ENCODE measurements at places on chromosomes 1 and 21.

- no peak for DNase-seq
Measured at GRCh38 chr1:25206201-25206600, 26.1 kb downstream of the SYF2 start.

- peak; percentile 40 for DNase-seq
Measured at GRCh38 chr1:230237009-230237370, 170.0 kb downstream of the GALNT2 start.

DNA sequence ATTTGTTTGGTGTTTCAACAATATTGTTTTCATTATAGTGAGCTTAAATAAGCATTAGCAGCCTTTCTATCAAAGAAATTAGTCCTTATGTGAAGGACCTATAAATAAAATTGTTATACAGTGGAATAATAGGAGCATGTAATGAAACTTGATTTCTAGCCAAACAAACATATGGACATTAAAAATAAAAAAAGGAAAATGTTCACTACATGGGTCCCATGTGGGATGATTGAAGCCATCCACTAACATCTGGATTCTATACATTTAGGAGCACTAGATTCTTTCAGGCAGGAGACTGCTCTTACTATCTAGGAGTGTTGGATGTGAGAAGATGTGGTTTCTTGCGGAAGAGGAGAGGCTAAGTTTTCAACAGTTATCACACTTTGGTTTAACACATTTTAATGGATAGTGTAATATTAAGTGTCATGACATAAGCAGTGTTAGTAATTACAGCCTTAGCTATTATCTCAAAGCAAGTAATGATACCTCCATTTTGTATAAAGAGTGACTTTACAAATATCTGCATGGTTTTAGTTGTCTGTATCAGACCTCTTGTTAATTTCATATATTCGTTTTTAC is 62.3 kb downstream of the LYPLAL1 start:
- no peak for DNase-seq

GRCh38 chr1:105122041-105122440 is 1372.3 kb downstream of the AMY1C start:
- no peak for DNase-seq

DNA sequence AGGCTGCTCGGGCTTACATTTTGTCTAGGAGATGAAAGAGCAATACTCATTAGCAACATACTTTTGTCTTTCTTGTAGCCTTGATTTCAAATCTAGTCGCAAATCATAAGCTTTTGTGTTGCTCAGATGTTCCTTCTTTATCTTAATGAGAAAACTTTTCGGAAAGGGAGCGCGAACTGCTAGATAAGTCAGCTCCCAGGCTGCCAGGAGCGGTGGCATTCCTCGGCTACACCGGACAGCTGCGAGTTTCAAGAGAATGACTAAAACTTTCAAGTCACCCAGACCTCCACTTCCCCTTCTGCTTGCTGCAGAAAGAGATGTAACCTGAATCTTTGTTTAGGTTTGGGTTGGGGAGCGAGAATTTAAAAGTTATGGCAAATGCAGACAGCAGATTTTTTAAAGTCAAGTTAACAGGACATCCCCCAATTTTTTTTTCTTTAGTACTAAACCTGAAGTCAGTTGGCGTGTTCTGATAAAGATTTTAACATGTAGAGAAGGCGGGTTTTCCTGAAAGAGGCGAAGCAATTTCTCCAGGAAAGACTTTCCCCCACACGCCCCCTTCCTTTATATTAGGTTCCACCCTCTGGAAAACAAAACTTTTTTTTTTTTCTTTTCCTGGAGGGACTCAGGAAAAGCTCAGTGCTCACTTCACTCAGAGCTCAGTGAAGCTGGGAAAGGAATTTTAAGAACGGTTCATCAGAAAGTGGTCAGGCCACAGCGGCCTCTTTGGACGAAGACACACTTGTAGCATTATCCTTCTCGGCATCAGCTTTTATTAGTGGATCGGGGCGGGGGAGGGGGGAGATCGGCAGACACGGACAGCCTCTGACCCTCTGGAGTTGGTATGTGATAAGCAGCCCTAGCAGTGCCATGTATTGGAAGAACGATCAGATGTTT is at the start of gene LHX8:
Gene LHX8, plus strand, starts transcription at position 639 of the 897 bp plus-strand sequence. CDS start 2,227 bp downstream, outside the sequence.
- DNase-seq: peak; percentile 91

DNA sequence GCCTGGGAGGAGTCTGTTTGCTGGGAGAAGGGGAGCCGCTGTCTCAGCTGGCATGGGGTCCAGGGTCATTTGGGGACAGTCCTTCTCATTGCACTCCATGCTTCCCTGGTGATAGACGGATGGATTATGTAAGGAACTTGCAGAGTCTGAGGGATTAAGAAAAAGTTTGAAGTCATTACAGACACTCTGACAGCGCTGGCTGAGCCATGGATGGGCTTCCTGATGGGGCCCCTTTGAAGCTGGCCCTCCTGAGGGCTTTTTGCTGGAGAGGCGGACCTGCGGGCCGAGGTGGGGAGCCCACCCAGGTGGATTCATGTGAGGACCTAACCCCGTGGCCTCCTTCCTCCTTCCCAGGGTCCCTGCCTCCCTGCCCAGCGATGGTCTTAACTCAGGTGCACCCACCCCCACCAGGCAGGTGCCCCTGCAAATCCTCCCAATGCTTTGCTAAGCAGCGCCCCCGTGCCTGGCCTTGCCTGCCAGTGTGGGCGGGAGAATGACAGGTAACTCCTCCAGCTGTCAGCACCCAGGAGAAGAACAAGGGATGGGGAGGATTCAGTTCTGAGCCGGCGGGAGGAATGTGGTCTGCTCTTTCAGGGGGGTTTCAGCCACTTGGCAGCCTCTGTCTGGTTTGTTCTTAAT is 24.2 kb upstream of the C1orf174 start:
- DNase-seq: no peak

- peak; percentile 66 for DNase-seq
Measured at GRCh38 chr1:81349194-81349965, 451.4 kb upstream of the ADGRL2 start.

DNA sequence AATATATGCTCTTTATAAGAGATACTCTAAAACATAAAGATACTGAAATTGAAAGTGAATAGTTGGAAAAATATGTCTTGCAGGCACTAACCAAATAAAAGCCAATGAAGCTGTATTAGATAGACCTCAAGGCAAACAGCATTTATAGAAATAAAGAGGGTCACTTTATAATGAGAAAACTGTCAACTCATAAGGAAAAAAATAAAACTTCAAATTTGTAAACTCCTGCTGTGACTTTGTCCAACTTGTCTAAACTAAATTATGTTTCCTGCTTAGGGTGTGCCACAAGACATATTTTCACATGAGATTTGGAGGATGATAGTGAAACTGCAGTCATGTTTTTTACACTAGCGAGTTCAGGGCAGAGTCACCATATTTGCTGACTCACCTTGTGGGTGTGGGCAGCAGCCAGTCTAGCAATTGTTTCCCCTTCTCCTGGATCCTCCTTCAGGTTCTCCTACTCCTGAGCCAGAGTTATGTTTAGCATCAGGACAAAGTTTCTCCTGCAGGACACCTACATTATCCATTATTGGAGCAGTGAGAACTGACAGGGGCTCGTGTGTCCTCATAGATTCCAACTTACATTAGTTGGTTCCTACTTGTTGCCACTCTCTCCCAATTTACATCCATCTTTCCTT is 43.8 kb downstream of the CD53 start:
- no peak for DNase-seq

DNA sequence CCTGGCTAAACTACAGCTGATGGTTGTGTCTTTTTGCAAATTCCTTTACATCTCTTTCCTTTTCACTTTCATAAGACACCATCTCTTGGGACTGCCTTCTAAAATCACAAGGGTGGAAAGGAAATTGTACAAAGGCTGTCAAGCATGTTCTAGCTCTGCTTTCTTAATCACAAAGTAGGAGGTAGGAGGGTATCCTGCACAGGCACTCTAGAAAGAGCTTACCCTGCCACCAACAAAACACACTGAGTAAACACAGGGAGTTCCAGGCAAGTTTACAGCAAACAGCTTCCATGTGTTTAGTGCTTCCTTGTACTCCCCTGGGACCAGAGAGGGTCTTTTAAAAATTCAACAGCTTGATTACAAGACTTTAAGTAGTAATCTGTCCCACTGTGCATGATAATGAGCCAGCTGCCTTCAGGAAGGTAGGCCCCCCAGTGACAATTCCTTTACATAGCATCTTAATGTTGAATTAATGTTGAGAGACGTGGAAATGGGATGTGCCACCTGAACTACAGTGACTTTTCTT is 2.4 kb downstream of the PLPP3 start:
- no peak for DNase-seq

- no peak for DNase-seq
Measured at GRCh38 chr1:211420389-211420788, 71.6 kb downstream of the RD3 start.

DNA sequence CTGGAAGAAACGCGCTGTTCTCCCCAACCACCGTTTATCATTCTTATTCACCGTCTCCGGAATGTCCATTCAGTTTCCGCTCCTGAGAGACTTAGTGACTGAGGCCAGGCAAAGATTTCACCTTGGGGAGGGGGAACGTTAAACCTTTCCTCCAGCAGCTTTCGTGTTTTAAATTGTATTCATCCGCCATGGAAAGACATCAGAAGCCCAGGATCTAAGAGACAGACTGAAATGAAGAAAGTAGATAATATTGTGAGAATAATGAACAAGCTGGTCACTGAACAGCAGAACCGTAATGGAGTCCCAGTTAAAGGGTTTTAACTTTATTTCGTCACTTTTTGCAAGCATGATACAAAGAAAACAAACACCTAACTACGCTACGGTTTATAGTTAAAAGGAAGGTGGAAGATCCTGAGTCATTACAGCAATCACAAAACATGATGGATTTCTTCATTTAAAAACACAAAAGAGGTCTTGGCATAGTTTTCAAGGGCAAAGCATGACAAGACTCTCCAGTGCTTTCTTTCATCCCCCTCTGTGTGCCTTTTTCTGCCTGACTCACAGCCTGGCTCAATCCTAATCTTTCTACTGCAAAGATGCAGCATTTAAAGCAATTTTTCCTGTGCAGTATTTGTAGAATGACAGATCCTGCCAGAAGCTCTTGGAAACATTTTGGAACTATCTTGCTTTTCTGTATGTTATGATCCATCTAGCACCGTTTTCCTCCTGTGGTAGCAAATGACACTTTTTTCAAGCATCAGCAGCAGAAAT is 722 bp upstream of the SLC19A2 start:
- no peak for DNase-seq

- DNase-seq: peak; percentile 93
Measured at GRCh38 chr1:75742047-75742625, 17.6 kb downstream of the ACADM start.

- DNase-seq: no peak
Measured at GRCh38 chr1:15700508-15700907, 16.4 kb downstream of the PLEKHM2 start.

Data from islet precursor cell (in vitro differentiated cells).